Esophagus muscularis mucosa (tissue), 4 donors: ENCODE measurements at places on chromosomes 5 and 9. TPM values are rescaled to one million over a fixed set of nuclear protein-coding genes. Genes with fewer than 3 reads are reported as not detected.
A peak's percentile ranks its signal among the peaks of the same experiment; 100 is the strongest.

OR2K2 gene
- total RNA-seq: not detected

RPP25L gene
- total RNA-seq: 26.7 TPM

- H3K4me3 ChIP-seq: peak overlapping the region; percentile 91
- DNase-seq: no peak
- H3K27me3 ChIP-seq: no peaks in the 10 kb centered on the region
- peak overlapping the region; percentile 69 for H3K27ac ChIP-seq
Measured at GRCh38 chr9:137421838-137422603, 941 bp downstream of the EXD3 start.

- no peak for DNase-seq
- no peaks in the 10 kb centered on the region for H3K27me3 ChIP-seq
- H3K4me1 ChIP-seq: no peaks in the 10 kb centered on the region
- no peak overlapping the region for H3K4me3 ChIP-seq
Measured at GRCh38 chr5:108983461-108984092, 235.9 kb downstream of the FER start.

GRCh38 chr9:133161547-133161950 lies 2.2 kb downstream of the GBGT1 start:
- H3K4me1 ChIP-seq: peaks cover 11% of the 10 kb centered on the region
- peaks cover 15% of the 10 kb centered on the region for H3K36me3 ChIP-seq
- DNase-seq: no peak

GRCh38 chr9:99299211-99300102 lies 77.4 kb downstream of the SEC61B start:
- H3K27me3 ChIP-seq: no peaks in the 10 kb centered on the region
- H3K4me3 ChIP-seq: no peak overlapping the region
- peak; percentile 88 for DNase-seq
- no peak overlapping the region for H3K27ac ChIP-seq
- peaks cover 11% of the 10 kb centered on the region for H3K4me1 ChIP-seq
- no peaks in the 10 kb centered on the region for H3K36me3 ChIP-seq

TRPM6 gene
- 0.52 TPM for total RNA-seq

DNA sequence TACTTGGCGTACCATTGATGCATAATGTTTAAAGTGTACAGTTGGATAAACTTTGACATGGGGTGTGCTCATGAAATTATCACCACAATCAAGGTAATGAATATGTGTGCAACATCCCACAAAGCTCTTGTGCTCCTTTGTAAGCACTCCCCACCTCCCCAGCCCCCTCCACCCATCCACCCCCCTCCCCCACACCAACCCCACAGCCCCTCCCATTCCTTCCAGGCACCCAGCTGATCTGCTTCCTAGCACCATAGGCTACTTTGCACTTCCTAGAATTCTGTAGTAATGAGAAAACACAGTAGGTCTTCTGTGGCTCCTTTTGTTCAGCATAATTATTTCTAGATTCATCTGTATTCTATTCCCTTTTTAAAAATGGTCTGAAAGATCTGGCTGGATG lies 24.5 kb downstream of the FGD3 start:
- no peak overlapping the region for H3K27ac ChIP-seq
- no peak overlapping the region for H3K4me3 ChIP-seq
- H3K4me1 ChIP-seq: no peaks in the 10 kb centered on the region
- no peak for DNase-seq

DNA sequence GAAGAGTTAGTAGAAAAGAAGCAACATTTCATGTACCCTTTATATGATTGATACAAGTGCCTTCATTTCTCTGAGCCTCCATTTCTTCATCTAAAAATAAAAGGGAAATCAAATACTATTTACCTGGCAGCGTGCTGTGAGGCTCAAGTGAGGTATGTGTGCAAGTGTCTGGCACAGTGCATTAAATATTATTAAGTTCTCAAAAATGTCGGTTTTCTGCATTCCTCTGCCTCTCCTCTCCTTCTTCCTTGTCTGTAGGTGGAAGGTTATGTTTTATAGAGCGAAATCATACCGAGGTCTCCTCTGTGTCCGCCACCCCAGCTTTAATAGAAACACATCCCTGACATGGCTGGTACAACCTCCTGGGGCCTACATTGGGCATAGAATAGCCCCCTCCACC lies 93.0 kb downstream of the FGF18 start:
- H3K27ac ChIP-seq: no peak overlapping the region
- no peaks in the 10 kb centered on the region for H3K4me1 ChIP-seq
- DNase-seq: no peak
- no peaks in the 10 kb centered on the region for H3K36me3 ChIP-seq

DNA sequence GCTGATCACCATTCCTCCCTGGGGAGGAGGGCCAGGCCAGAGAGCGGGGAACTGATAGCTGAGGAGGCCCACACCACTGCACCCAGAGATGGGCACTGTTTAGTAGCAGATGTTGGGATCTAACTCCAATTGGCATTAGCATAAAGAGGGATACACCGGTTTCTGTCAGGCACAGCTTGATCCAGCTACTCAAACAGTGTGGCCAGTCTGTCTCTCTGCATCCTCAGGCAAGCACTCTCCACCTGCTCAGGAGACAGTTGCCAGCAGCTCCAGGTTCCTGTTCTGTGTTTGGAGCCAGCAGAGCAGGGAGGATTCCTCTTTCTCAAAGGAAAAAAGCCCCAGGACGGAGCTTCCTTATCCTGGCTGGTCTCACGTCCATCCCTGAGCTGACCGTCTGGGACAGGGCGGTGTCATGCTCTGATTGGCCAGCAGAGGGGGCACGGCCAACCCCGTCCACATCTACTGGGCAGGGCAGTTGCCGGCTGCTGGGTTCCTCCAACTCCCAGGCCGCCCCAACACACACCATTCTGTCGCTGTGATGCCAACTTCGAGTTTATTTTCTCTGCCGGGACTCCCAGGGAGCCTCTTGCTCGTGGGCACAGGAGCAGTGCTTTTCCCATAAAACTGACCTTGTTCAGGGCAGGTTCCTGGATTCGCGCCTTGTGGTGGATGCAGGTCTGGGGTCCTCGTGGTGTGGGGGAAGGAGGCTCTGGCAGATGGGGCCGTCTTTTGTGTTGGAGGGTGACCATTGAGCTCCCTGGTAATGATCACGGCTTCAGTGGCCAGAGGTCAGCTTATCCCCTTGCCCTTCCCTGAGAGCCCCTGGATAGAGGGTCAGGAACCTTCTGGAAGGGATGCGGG lies 47.9 kb downstream of the COL5A1 start:
- DNase-seq: no peak
- H3K36me3 ChIP-seq: peaks cover 27% of the 10 kb centered on the region
- peak overlapping the region; percentile 19 for H3K27ac ChIP-seq

GRCh38 chr5:125657936-125658335 lies 765.3 kb upstream of the GRAMD2B start:
- no peak overlapping the region for H3K27ac ChIP-seq
- no peaks in the 10 kb centered on the region for H3K27me3 ChIP-seq
- no peaks in the 10 kb centered on the region for H3K36me3 ChIP-seq
- no peak for DNase-seq
- H3K4me1 ChIP-seq: peaks cover 12% of the 10 kb centered on the region
- H3K4me3 ChIP-seq: no peak overlapping the region

DNA sequence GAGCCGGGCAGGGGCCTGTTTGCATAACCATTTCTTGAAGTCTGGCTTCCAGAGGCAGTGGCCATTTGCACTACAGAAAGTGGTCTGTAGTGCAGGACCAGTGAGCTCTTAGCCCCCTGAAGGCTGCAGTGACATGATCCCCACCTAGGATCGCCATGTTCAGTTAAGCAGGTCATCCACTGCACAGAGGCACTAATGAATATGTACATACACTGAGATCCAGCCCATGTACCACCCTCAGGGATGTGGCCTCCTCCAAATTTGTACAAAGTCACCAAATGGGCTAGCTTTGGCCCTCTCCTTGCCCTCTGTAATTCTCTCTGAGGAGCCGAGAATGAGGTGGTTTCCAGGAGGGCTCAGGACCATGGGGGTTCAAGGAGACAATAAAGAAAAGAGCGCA lies 8.3 kb upstream of the SUSD3 start:
- no peak for DNase-seq
- H3K4me3 ChIP-seq: no peak overlapping the region
- H3K4me1 ChIP-seq: peaks cover 13% of the 10 kb centered on the region
- H3K36me3 ChIP-seq: no peaks in the 10 kb centered on the region
- H3K27ac ChIP-seq: no peak overlapping the region

PROB1 gene
- total RNA-seq: 11.0 TPM

GRCh38 chr5:121151534-121151933 lies 687.4 kb downstream of the PRR16 start:
- H3K27ac ChIP-seq: no peak overlapping the region
- no peak overlapping the region for H3K4me3 ChIP-seq
- no peaks in the 10 kb centered on the region for H3K36me3 ChIP-seq
- H3K4me1 ChIP-seq: no peaks in the 10 kb centered on the region
- no peak for DNase-seq
- no peaks in the 10 kb centered on the region for H3K27me3 ChIP-seq

CARD9 gene
- 4.2 TPM for total RNA-seq

DNA sequence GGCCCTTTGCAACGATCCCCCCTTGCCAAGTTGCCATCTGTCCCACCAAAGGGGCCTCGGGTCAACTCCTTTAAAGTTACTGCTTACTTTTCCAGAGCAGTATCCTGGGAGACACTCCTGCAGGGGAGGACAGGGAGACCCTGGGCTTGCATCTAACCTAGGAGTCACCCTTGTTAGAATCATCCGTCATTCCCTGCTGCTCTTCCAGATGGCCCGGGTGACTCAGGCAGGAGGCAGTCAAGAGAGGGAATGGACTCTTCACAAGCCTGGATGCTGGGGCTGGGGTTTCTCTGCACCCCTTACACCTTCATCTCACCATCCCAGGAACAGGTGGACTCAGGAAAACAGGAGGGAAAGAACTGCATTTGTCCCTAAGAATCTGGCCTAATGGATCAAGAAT lies 175.6 kb downstream of the GABBR2 start:
- H3K27ac ChIP-seq: no peak overlapping the region
- no peak overlapping the region for H3K4me3 ChIP-seq
- peak; percentile 90 for DNase-seq

- H3K36me3 ChIP-seq: no peaks in the 10 kb centered on the region
- no peak for DNase-seq
- H3K27me3 ChIP-seq: no peaks in the 10 kb centered on the region
- H3K4me3 ChIP-seq: no peak overlapping the region
- peaks cover 3% of the 10 kb centered on the region for H3K4me1 ChIP-seq
- no peak overlapping the region for H3K27ac ChIP-seq
Measured at GRCh38 chr5:54090495-54091120, 219.8 kb downstream of the ARL15 start.

DNA sequence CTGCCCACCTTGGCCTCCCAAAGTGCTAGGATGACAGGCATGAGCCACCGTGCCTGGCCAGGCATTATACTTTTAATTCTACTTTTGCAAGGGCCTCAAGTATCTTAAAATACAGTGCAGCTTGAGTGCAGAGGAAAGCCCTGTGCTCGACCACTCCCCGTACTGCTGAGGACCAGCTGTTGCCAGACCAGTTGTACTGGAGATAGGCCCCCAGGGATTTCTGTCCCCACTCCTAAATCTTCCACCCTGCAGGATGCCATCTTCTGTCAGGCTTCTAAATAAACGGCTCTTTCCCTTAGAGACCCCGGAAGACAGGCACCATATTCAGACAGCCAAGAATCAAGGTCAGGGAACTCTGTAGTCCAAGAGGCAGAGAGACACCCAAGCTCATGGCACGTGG lies 16.6 kb upstream of the PSMD5 start:
- no peak overlapping the region for H3K4me3 ChIP-seq
- no peak overlapping the region for H3K27ac ChIP-seq
- no peaks in the 10 kb centered on the region for H3K27me3 ChIP-seq
- no peak for DNase-seq

RANBP17 gene
- 16.7 TPM for total RNA-seq

DNA sequence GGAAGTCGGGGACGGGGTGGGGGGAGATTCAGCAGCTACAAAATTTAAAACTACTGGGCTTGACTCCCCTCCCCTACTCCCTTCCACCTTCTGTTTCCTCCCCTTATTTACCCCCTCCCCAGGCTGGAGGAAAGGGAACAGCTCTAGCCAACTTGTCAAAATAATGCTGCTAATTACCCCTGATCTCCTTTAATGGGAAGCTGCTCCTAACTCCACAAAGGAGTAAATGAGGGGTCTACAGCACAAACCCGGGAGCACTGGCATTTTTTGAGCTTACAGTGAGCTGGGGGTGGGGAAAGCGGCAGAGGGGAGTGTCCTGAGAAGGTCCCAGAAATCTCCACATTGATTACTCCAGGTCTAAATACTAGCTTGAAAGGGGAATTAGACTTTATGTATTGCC lies 3.1 kb downstream of the PTCH1 start:
- H3K4me3 ChIP-seq: no peak overlapping the region
- H3K4me1 ChIP-seq: peaks cover 43% of the 10 kb centered on the region
- peaks cover 6% of the 10 kb centered on the region for H3K27me3 ChIP-seq
- DNase-seq: no peak

GRCh38 chr5:35483780-35484179 lies 133.9 kb upstream of the SPEF2 start:
- no peak for DNase-seq
- H3K27me3 ChIP-seq: no peaks in the 10 kb centered on the region
- no peaks in the 10 kb centered on the region for H3K36me3 ChIP-seq
- no peak overlapping the region for H3K4me3 ChIP-seq
- no peak overlapping the region for H3K27ac ChIP-seq
- H3K4me1 ChIP-seq: no peaks in the 10 kb centered on the region

ZNF366 gene
- 6.7 TPM for total RNA-seq

DNA sequence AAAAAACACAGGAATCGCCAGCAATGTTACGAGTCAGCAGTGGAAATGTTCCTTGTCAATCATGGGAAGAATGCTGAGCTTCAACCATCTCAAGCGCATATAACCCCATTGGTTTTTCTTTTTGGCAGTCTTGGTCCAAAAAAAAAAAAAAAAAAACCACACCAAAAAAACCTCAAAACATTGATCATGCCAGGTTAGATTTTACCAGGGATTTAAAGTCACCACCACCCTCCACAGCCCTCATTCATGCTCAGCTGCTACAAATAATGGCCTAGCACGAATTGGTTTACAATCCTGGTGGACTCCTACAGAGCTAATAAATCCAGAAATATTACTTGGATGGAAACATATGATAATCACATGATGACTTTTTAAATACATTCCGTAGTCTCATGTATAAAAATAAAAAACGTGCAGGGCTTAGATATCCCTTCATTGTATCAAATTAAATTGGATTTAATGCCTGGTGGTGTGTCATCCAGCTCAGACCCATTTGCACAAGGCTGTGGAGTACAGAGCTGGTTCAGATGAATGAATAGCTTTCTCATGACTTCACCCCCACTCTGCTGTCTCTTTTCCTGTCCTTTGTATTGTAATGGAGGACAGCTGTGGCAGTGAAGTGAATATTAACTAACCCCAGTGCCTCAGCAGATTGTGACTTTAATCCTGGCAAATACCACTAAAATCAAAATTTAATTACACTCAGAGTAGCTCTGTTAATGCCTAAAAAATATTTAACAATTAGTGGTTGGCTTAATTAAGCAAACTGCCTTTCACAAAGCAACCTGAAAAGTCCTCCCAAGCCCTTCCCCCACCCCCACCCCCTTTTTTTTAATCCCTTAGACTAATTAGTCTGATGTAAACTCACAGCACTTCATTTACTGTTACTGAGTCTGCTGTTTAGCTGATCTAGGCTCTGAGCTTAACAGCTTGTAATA lies 626.5 kb upstream of the ZNF608 start:
- H3K4me3 ChIP-seq: no peak overlapping the region
- no peak for DNase-seq
- H3K4me1 ChIP-seq: no peaks in the 10 kb centered on the region
- no peaks in the 10 kb centered on the region for H3K36me3 ChIP-seq

- DNase-seq: no peak
- H3K27ac ChIP-seq: no peak overlapping the region
- no peak overlapping the region for H3K4me3 ChIP-seq
- no peaks in the 10 kb centered on the region for H3K27me3 ChIP-seq
Measured at GRCh38 chr5:168944004-168944403, 356.9 kb downstream of the SLIT3 start.
